ENCODE measurements at places on chromosomes 4 and X.
A peak's percentile ranks its signal among the peaks of the same experiment; 100 is the strongest.

DNA sequence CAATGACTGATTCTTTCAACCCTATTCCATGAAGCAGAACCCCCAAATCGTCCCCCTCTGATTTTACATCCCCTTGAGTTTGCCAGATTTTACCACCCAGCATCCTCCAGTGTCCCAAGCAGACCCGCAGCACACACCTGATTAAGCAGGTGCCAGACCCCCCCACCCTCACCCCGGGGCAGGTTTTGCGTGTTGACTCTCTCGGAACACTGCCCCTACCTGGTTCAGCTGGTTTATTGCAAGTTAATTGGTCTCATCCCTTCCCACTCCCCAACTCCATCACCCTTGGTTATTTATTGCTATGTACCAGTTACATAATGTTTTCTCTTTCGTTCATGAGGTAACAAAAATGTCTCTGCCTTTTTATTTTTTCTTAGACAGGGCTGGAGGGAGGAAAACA lies 258.4 kb downstream of the BCOR start:
- no peak for DNase-seq

DNA sequence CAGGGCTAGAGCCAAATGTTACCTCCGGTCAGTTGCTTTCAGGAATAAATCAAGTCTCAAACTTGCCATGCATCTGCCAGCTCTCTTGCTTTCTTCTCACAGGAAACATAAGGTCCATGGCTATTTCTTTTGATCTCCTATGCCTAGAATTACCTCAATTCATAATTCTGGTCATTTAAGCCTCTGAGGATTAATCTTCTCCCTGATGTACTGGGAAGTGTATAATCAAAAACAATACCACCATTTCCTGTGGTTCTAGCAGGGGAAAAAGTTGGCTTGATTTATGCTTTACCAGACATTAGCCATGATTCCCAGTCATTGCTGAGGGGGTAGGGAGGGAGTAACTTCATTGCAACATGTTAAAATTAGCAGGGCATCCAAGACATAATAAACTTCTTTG lies 268.7 kb upstream of the EMCN start:
- no peak for DNase-seq

DNA sequence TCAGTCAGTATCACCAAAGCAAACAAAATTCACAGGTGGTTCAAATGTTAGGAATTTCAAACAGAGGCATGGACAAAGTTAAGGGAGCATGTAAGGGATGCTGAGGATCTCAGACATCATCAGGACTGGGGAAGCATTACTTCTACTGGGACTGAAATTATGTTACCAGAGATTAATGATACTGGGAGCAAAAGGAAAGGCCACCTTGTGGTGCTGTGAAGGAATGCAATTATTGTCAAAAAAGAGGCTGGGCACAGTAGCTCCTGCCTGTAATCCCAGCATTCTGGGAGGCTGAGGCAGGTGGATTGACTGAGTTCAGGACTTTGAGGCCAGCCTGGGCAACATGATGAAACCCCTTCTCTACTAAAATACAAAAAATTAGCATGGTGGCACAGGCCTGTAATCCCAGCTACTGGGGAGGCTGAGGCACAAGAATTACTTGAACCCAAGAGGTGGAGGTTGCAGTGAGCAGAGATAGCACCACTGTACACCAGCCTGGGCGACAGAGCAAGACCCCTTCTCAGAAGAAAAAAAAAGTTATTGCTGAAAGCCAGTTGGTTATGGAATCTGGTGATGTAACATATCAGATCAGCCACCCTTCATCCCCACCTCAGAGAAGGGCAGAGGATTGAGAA lies 954.3 kb downstream of the PCDH7 start:
- DNase-seq, result no peak

DNA sequence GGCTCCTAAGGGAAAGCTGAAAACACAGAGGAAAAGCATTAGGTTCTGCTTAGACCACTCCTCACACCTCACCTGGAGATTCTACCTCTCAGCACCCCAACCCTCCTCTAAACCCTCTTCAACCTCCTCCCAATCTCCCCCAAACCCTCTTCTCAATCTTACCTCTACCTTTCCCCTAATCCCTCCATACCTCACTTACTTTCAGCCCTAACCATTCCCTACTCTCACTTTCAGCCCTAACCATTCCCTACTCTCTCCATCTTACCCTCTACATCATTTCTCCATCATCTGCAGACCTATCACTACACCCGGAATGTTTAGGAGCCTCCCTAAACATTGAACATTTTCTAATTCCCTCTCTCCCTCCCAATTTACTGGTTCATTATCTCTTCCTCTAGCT lies 3.5 kb downstream of the RTL3 start:
- DNase-seq, result no peak

DNA sequence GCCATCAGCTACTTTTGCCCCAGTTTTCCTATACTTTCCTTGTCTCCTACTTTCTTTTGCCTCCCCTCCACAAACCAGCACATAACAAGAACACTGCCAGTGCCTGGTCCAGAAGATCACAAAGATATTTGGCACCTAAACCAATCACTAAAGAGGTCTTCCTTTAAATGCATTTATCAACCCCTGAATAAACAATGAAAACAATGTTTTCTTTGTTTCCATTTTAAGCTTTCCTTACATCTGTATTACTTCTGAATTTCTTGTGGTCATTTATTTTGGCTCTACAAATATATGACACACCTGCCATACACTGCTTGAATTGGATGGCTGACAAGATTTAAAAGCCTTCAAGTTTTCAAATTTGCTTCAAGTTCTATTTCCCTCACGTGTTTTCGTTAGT lies 43.9 kb downstream of the MBNL3 start:
- DNase-seq, result no peak

- no peak for DNase-seq
These were observed 25.0 kb upstream of the PASD1 start for GRCh38 chrX:151538190-151539122.

GRCh38 chr4:154491341-154492271 lies at the start of gene DCHS2:
TSS of gene DCHS2 (minus strand) at chr4:154491799. CDS start at chr4:154491355, 444 bp downstream.
- DNase-seq, result peak; percentile 49

DNA sequence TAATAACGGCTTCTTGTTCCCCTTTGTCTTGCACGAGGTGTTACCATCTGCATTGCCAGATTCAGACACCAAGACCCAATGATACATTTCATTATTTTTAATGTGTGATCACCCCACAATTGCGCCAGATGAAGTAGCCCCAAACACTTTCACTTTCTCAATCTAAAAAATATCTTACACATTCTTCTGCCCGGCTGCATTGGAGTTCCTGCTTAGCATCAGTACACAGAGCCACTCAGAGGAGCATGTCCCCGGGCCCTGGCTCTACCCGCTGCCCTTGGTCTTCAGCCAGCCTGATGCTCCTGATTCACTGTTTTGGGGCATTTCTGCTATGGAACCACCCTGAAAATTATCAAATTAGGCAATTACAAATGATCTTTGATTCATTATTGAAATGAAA lies 66.0 kb upstream of the TENM3 start:
- DNase-seq, result no peak

DNA sequence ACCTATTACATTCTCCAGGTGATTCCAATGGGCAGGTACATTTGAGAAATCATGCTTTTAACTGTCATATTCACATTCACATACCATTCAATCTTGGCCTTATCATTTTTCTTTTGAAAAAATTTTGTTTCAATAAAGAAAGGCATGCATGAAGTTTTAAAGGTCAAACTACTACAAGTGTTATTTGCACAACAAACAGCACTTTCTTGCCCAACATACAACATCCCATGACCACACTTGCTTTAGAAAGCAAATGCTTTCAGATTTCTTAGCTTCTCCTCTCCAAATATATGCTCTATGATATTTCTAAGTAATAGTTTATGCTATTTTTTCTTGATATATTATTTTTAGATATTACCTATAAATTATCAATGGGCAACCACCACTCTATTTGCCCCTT lies 58.2 kb downstream of the NLGN4X start:
- no peak for DNase-seq

- DNase-seq, result no peak
These were observed 86.5 kb downstream of the ATG4A start for GRCh38 chrX:108178143-108178498.

- DNase-seq, result no peak
These were observed 31.0 kb upstream of the HTRA3 start for GRCh38 chr4:8238515-8239053.

- no peak for DNase-seq
These were observed 115.3 kb downstream of the DACH2 start for GRCh38 chrX:86263526-86263925.

- DNase-seq, result no peak
These were observed at the start of gene FGA for GRCh38 chr4:154590329-154591006. TSS of gene FGA (minus strand) at chr4:154590742. CDS start at chr4:154590687, 55 bp downstream.

GRCh38 chr4:188130355-188130754 lies 8.9 kb upstream of the TRIML1 start:
- DNase-seq, result no peak

DNA sequence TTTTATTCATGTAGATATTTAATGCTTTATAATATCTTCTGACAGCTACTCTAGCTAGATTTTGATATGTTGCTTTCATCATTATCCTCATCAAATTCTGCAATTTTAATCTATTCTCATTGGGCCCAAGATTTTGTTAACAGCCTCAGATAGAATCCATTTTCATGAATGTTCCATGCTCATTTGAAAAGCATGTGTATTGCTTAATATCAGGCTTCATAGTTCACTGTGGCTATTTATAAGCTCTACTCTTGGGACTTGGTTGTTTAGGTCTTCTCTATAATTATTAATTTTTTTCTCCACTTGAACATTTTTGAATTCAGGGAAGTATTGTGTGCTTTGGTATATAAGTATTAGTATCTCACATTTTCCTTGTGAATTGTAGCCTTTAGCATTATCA lies 41.8 kb downstream of the RAB40A start:
- DNase-seq, result no peak

- DNase-seq, result no peak
These were observed 75.7 kb downstream of the IGSF1 start for GRCh38 chrX:131213400-131213799.

DNA sequence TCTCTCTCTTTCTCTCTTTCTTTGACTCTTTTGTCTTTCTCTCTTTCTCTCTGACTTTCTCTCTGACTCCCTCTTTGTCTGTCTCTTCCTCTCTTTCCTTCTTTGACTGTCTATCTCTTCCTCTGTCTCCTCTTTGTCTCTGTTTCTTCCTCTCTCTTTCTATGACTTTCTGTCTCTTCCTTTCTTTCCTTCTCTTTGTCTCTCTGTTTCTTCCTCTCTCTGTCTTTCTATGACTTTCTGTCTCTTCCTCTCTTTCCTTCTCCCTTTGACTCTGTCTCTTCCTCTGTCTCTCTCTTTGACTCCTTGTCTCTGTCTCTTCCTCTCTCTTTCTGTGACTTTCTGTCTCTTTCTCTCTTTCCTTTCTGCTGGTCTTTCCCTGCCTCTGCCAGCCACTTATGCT lies 38.7 kb downstream of the HNRNPD start:
- DNase-seq, result no peak

DNA sequence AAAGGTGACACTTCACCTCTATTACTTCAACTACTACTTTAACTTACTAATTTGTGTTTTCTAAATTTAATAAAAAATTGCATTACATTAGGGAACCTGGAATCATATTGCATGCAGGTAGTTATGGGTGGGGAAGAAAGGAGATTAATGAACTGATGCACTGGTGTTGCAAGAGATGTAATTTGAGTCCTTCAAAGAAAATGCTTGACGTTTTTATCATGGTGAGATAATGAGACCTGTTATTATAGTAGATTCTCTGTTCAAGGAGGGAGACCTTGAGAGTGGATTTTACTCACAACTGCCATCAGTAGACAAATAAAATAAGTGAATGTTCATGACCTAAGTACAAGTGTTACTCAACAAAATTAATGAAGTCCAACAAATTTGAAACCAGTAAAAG lies 26.4 kb upstream of the MED14 start:
- no peak for DNase-seq

DNA sequence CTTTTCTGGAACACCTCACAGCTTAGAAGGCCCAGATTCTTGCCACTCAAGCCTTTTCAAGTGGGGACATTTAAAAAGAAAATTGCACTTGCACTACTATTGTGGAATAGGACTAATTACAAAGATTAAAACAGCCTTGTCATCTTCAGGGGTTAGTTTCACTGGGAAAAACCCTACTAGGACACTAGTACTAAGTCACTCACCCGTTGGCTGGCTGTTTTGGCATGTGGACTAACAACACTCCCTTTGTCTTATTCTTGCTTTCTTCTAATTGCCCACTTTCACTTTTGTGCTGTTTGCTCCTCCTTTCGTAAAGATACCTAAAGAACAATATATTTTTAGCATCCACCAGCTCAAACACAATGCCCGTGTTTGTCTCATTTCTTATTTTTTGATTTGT lies 200.9 kb upstream of the MID1 start:
- no peak for DNase-seq

DNA sequence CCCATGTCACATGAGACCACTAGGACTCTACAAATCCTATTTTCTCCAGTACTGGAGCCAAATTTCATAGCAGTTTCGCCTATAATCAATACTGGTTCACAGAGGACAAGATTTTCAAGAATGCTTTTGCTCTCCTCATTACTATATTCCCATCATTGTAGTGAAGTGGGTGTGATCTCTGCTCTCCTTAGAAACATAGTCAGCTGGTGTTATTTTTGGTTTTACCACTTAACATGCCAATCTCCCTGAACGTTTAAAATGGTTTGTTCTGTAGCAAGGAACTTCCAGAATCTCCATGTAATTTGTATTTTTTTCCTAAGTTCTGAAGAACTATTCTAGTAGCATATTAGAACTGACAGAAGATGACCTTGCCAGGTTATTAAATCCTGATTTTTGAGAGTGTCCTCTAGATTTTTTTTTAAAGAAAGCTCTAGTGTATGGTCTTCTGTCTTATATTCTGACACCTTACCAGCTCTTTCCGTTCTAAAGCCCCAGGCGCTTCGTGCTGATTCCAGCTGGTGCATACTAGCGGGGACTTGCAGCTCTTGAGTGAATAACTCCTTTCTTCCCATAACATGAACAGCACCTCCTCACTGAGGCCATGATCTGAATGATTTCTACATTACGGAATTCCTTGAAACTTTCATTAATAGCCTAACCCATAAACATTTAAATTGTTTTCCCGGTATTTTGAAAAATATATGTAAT lies 1372.9 kb downstream of the TECRL start:
- no peak for DNase-seq

DNA sequence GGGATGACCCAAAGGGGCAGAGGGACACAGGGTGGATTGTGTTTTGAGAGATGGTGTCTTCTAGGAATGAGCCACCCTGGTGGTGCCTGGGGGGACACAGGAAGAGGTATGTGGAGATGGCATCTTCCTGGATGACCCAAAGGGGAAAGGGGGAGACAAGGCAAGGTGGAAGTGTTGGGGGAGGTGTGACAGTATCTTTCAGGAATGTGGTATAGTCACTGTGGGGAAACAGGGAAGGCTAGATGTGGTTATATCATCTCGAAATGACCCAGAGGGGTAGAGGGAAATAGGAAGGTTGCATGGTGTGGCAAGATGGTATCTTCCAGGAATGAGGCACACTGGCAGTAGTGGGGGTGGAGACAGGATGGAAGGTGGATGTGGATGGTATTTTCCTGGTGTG lies 62.9 kb downstream of the MAOA start:
- no peak for DNase-seq
